ENCODE measurements at places on chromosomes 11 and 22. TPM values are rescaled to one million over a fixed set of nuclear protein-coding genes. Genes with fewer than 3 reads are reported as not detected.

Gene ENTHD1
- not detected for polyA plus RNA-seq

Gene WT1
- not detected for polyA plus RNA-seq

Gene MOV10L1
- polyA plus RNA-seq = not detected

Gene OR51B5
- polyA plus RNA-seq = not detected

Gene TSPAN32
- polyA plus RNA-seq = not detected

Gene OR52A1
- not detected for polyA plus RNA-seq

Gene MISFA
- 3.0 TPM for polyA plus RNA-seq

Gene TBC1D22A
- 9.3 TPM for polyA plus RNA-seq

Gene MN1
- polyA plus RNA-seq = 7.6 TPM

Gene GAS2L1
- 2.3 TPM for polyA plus RNA-seq

Gene OR8G1
- polyA plus RNA-seq = not detected
